ENCODE measurements at places on chromosomes 12 and 14.

DNA sequence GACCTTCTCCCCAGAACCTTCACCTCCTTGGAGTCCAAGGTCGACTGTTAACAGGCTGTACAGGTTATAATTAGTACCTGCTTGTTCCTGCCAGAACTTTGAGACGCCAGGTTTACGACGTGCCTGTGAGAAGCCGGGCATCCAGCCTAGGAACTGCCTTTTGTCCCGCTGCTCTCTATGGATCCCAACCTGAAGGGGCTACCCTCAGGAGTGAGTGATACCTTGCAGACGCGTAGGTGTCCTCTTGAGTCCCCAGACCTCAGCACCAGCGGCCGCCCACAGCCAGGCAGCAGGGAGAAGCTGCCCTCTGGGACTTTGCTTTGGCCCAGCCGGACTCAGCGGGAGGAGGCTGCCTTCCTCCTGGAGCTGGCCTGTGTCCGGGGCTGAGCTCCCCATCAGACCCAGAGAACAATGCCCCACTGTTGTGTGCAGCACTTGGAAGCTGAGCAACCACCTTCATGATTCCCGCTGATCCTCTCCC is 16.2 kb downstream of the SYNE3 start:
- DNase-seq, result no peak

DNA sequence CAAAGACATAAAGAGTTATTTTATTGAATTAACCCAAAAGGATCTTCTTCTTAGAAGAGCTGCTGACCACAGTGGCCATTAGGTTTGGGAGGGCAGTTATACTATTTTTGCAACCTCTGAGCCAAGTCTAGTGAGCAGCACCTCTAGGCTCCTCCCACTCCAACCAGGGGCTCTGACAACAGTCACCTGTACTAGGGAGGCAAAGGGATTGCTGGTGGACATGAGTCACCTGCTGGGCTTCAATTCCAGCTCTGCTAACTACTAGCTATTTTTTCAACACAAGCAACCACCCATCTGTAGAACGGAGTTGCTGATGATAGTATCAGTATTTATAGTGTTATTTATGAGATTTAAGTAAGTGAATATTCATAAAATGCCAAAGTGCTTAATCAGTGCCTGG is 166.0 kb downstream of the KLHL28 start:
- no peak for DNase-seq

DNA sequence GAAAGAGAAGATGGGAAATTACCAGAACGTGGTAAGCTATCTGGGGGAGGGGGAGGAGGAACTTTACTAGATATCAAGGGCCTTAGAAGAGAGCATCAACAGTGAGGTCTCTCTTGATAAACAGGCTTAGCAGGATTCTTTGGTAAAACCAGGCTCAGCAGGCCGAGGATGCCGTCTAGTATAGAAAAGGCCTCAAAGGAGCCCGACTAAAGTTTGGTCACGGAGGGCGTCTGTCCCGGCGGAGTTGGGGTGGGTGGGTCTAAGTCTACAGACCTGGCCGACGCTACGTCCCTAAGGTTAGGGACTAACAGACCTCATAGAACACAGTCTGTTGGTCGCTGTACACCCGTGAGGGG is 538 bp upstream of the TIGAR start:
- no peak for DNase-seq

GRCh38 chr14:35332517-35333263 is 40.5 kb downstream of the PSMA6 start:
- DNase-seq, result no peak

DNA sequence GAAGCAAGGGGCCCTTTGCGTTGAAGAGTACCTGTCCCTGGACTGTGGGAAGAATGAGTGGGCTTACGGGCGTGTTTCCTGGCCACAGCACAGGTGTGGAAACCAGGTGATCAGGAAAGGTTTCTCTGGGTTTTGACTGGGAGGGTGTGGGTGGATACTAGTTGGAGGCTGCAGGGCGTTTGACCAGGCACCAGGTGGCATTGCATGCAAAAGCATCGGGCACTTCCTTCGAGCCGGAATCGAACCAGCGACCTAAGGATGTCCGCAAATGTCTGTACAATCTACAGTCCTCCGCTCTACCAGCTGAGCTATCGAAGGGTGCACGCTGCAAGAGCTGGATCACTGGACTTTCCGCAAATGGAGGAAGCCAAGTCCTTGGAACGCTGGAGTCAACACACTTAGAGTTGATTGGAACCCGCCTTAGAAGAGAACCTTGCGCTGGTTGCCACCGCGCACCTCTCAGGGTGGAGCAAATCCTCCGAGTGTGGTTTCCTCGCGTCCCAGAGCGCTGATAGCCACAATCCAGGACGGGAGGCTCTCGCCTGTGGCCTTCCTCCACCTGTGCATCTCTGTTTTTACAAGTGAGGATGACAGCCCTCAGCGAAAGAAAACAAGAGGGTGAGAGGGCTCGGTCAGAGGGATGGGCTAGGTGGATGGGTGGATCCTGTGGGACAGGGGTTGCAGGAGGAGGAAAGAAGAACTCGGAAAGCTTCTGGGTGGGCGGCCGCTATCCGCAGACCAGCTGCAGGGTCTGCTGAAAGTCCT is 21.2 kb upstream of the RNASE4 start:
- peak; percentile 39 for DNase-seq

- DNase-seq, result no peak
Observed at GRCh38 chr12:5268424-5269210, 163.3 kb upstream of the NTF3 start.

GRCh38 chr14:104568620-104569019 is 10.9 kb upstream of the C14orf180 start:
- no peak for DNase-seq

DNA sequence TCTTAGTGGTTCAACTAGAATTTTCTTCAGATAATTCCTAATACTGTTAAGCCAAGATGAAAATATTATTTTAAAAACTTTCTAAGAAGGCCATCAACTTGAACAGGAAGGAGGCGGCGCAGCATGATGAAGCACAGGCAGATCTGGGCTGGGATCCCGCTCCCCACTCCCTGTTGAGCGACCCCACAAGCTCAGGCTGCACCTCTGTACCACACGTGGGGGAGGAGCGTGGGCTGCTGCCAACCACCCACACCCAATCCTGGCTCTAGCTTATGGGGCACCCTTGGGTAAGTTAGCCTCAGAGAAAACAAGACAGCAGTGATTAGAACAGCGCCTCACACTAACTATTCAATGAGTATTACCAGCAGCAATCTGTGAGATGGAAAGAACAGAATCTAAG is 6.0 kb downstream of the MTERF2 start:
- no peak for DNase-seq

DNA sequence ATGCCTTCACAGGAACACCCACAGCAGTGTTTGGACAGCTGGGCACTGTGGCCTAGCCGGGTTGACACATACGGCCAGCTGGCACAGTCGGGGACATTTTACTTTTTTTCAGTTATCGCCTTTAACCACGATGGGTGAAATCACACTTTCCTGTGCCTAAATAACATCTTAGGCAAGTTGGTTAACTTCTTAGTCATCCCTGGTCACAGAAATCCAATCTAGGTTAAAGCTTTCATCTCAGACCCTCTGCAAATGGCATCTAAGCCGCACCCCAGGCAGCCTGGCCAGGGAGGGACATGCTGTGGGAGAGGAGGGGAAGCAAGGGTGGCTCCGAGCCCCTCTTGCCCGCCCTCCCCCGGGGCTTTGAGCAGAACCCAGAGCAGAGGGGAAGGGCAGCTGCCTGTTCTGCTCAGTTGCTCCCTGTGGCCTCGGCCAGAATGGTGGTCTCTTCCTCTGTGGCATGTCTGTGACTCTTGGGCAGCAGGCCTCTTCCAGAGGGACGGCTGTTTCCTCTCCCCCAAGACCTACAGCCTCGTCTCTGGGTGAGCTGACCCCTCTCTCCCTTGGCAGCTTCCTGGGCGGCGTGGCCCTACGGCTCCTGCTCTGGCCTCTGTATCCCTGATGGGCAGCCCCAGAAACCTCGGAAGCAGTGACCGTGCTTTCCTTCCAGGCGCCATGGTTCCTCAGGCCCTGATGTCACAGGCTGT is 85.4 kb upstream of the DYNC1H1 start:
- no peak for DNase-seq

DNA sequence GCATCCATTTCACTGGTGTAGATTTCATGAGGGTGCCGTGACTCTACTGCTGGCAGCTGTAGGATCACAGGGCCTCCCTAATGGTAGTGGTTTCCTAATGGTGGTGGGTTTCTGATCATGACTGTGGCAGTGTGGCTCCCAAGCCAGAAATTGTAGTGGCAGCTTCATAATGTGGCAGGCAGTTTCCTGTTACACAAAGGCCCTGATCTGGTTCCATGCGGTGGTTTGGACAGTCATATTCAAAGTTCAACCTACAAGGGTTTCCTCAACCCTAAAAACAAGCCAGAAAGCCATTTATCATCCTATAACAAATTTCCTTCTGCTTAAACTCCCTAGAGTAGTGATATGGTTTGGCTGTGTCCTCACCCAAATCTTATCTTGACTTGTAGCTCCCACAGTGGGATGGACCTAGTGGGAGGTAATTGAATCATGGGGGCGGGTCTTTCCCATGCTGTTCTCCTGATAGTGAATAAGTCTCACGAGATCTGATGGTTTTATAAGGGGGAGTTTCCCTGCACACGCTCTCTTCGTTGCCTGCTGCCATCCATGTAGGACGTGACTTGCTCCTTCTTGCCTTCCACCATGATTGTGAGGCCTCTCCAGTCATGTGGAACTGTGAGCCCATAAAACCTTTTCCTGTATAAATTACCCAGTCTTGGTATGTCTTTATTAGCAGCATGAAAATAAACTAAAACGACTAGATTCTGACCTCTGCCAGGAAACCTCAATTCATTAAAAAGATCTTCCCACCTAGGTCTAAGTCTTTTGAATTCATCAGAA is 257.1 kb downstream of the EFCAB11 start:
- DNase-seq, result no peak

GRCh38 chr12:2054091-2055018 is 1.6 kb downstream of the CACNA1C start:
- DNase-seq, result peak; percentile 47

- DNase-seq, result no peak
Observed at GRCh38 chr12:123621619-123622530, 11.6 kb downstream of the EIF2B1 start.

DNA sequence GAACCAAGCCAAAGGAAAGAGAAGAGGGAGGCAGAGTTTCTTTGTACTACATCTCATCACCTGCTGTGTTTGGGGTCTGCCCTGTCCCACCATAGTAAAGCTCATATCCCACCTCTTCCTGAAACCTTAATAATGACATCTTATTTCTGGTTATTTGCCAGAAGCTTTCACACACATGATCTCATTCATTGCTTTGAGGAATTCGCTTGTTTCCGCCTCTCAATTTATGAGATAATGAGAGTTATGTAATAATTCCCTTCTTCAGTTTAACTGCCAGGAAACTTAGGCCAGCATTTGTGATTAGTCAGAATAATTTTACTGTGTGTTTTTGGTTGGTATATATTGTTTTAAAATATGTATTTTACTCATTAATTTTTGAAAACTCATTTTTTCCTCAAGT is 205.2 kb downstream of the CACNA1C start:
- DNase-seq, result no peak

DNA sequence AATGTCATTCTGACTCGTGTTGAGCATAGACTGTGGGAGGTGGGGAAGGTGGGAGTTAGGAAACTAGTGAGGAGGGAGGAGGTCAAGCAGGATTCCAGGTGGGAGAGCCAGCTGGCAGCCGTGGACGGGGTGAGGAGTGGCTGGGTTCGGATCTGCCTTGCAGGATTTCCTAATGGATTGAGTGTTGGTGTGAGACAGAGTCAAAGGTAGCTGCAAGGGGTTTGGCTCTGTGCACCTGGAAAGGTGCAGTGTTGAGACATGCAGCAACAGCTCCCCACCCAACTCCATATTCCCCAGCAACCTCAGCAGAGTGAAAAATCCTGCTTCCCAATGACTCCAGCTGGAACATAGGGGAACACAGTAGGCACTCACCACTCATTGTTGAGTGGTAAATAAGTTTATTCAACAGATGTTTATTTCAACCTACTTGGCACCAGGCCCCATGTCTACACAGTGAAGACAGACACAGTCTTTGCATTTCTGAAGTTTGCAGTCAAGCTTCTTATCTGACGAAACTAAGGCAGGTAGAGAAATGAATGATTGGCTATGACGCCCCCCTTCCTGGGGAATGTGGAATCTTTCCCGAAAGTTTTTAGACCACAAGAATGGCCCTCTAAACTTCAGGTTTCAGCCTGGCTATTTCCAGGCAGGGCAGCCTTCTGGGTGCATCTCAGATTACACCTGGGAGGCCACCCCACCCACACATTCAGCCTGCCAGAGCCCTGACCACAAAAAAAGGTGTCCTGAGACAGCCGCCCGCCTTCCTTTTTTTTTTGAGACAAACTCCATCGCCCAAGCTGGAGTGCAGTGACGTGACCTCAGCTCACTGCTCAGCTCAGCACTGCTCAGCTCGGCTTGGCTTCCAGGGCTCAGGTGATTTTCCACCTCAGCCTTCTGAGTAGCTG is 37.9 kb upstream of the PLEKHG6 start:
- no peak for DNase-seq

Measured in AG08396 (cell line).